ENCODE measurements at places on chromosomes 12 and 14.

- no peak for DNase-seq
These were observed 156.6 kb downstream of the CALM1 start for GRCh38 chr14:90553298-90553920.

- no peak for DNase-seq
These were observed 167.9 kb downstream of the FSCB start for GRCh38 chr14:44339231-44339630.

GRCh38 chr12:53289891-53290290 lies 5.5 kb upstream of the PFDN5 start:
- DNase-seq: no peak

DNA sequence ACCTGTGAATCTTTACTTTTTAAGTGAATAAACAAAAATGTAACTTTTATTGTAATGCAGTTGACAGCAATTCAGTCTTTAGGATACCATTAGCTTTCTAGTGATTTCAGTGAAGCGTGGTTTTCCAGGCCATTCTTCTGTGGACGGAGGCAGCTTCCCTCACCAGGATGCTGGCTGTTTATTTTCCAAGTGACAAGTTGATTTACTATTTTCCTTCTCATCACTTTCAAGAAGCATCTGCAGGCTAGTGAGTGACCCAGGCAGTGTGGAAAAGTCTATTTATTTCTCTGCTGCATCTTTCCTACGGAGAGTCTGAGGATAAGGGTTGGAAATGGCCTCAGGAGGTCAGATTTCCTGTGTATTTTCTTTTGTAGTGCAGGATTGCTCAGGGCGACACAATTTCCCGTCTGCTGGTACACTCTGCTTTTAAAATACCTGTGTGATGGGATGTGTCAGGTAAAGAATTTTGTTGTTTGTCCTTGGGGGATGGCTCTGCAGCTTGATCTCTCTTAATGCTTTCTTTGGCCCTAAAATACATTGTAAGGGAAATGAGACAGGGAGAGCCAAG lies 467.8 kb downstream of the NRXN3 start:
- DNase-seq: no peak

DNA sequence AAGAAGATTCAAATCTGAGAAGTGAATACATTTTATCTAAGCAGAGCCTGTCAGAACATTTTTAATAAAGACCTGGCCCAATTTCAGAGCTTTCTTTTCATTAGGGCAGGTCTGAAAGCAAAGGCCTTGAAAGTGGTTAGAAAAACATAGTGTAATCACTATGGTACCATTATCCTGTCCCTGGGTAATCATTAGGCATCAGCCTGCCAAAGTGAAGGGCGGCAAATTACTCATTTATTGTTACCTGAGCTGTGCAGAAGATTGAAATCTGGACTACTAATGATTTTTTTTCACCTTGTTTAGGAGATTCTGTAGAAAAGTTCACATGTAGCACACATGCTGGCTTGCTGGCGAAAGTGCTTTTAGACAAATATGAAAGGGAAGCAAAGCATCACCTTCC lies 92.6 kb upstream of the PRKD1 start:
- no peak for DNase-seq

DNA sequence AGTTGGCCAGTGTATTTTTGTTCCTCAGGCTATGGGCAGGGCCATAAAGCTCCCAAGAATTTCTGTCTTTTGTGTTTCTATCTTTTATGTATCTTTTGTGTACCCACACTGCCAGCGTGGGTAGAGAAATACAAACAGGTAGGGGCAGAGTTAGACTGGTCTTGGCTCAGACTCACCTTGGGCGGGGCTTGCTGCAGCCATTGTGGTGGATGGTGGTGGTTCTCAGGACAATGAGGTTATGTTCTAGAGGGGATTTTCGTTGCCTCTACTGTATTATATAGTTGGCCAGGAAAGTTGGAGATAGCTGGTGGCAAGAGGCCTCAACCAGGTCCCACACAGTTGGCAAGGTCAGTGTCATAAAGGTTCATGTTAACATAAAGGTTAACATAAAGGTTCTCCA lies 977.5 kb upstream of the LRFN5 start:
- no peak for DNase-seq

DNA sequence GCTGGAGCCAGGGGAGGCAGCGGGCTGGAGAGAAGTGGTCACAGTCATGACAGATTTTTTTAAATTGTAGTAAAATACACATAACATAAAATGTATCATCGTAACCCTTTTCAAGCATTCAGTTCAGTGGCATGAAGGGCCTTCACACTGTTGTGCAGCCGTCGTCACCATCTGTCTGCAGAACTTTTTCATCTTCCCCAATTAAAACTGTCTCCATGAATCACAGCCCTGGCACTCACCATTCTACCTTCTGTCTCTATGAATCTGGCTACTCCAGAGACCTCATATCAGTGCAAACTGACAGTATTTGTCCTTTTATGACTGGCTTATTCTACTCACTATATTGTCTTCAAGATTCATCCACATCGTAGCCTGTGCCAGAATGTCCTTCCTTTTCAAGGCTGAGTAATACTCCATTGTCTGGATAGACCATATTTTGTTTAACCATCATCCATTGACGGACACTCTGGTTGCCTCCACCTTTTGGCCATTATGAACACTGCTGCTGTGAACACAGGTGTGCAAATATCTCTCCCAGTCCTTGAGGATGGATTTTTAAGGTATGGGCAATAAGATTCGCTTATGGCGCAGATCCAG lies 91.5 kb upstream of the NCOR2 start:
- no peak for DNase-seq

DNA sequence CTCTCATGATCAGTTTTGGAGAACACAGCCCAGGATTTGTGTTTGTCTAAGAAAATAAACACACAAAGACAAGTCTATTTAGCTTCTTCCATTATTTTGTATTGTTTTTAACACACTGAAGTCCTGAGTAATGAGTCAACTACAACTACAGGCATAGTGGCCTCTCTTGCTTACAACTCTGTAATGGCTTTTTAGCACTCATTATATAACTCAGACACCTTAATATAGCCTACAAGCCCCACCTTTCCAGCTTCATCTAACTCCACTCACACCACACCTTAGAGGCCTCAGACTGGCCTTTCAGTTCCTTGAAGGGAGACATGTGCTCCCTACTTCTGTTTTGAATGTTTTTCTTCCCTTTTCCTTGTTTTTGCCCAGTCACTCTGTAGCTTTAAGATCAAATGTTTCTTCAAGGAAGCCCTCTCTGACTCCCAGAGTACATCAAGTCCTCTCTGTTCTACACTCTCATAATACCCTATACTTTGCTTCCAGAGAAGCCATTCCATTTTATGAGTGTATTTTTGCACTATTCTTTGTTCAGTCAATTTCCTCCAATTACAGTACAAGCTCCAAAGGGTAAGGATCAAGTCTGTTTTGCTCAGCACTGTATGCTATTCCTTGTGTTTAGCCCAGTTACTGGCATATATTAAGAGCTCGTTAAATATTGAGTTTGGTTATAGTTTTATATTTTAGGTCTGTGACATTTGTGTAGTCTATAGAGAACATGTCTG lies 233.6 kb upstream of the ARHGAP5 start:
- no peak for DNase-seq

DNA sequence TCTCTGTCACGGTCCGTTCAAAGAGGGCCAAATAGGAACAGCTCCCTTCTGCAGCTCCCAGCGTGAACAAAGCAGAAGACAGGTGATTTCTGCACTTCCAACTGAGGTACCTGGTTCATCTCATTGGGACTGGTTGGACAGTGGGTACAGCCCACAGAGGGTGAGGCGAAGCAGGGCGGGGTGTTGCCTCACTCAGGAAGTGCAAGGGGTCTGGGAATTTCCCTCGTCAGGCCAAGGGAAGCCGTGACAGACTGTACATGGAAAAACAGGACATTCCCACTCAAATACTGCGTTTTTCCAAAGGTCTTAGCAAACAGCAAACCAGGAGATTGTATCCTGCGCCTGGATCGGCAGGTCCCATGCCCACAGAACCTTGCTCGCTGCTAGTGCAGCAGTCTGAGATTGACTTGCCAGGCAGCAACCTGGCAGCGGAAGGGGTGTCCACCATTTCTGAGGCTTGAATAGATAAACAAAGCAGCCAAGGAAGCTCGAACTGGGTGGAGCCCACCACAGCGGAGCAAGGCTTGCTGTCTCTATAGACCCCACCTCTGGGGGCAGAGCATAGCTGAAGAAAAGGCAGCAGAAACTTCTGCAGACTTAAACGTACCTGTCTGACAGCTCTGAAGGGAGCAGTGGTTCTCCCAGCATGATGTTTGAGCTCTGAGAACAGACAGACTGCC lies 22.7 kb downstream of the SLC38A1 start:
- DNase-seq: no peak

DNA sequence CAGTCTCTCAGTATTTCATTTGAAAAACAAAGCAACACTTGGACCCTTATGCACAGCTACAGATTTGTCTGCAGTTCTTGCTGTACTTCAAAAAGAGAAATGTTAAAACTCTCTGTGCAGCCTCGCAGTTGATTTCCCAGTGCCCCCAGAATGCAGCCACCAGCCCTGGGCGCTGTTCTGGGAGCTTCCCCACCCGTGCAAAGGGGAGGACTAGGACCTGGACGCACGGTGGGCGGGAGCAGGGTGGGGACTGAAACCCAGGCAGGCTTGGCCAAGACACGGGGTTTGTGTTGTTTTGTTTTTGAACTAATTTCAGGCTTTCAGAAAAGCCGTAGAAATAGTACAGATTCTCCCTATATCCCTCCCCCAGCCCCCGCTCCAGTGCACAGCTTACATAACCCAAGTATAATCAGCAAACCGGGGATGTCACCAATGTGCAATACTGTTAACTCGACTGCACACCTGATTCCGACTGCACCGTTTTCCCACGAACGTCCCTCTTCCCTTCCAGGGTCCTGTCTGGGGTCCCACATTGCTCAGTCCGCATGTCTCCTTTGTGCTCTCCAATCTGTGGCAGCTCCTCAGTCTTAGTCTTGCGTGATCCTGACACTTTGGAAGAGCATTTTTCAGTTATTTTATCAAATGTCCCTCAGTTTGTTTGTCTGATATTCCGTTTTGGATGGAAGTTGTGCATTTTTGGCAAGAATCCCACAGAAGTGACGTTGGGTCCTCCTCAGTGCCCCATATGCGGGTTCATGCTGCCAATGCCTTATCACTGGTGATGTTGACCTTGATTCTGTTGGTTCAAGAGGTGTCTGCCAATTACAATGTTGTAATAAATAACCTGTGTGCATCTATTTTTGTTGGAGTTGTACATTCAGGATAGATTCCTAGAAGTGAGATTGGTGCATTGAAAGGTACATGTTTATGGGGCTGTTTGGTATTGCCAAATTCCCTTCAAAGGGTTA lies 95.9 kb downstream of the SETD3 start:
- DNase-seq: no peak

DNA sequence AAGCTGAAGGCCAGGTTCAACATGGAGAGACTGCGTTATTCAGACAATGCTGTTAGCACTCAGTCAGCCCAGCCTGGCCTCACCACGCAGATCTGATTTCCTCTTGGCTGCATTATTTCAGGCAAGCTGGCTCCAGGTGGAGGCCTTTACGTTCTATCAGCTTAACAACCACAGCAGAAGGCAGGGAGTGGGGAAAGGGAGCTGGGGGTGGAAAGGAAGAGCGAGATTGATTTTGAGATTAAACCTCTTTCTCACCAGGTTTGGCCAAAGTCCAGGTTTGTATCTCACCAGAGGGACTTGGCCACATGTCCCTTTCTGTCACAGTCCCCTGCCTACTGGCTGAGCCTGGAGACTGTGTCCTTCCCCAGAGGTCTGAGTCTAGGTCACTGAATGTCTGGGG lies 543.7 kb upstream of the TMEM132C start:
- DNase-seq: no peak

DNA sequence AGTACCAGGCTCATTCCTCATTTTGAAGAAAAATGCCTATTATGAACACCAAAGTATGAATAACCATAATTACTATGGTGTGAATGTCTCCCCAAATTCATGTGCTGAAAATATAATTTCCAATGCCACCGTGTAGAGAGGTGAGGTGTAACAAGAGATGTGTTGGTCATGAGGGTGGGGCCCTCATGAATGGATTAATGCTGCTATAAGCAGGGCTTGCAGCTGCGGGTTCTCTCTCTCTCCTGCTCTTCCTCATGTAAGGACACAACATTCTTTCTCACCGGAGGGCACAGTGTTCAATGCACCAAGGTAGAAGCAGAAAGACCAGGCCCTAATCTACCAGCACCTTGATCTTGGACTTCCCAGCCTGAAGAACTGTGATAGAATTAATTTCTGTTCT lies 70.0 kb downstream of the TMTC1 start:
- no peak for DNase-seq

GRCh38 chr12:53499266-53500141 lies at the start of gene MAP3K12:
Gene MAP3K12 (minus strand): TSS chr12:53499458. CDS start chr12:53487391, 12,067 bp downstream.
- peak; percentile 34 for DNase-seq

DNA sequence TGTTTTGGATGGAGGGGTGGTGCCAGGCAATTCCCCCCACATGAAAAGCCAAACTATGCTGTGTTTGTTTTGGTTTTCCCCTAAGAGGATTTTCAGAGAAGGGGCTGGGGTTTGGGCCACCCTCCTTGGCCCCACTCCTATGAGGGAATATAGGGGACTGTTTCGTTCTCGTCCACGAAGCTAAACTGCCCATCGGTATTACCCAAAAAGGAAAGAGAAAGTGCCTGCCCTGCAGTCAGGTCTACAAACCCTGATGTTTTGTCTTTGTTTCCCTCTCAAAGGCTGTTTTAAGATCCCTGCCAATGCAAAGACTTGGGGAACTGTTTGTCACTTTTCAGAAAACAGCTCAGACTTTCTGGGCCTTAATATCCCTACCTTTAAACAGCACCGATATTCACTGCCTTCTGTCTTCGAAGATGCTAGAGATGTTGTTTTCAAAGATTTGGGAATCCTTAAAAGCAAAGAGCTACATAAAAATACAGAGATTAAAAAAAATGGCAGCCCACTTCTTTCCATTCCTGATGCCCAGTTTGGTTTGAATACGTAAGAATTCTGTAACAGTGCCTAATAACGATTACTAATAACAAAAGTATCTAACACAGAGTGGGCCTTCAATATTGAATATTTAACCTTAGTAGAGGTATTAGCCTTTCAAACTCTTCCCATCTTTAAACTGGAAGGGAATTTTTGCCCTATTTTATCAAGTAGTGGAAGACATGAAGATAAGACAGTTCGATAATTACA lies 518.4 kb downstream of the MED13L start:
- DNase-seq: no peak

GRCh38 chr14:88493392-88494185 lies 61.2 kb downstream of the PTPN21 start:
- DNase-seq: no peak

DNA sequence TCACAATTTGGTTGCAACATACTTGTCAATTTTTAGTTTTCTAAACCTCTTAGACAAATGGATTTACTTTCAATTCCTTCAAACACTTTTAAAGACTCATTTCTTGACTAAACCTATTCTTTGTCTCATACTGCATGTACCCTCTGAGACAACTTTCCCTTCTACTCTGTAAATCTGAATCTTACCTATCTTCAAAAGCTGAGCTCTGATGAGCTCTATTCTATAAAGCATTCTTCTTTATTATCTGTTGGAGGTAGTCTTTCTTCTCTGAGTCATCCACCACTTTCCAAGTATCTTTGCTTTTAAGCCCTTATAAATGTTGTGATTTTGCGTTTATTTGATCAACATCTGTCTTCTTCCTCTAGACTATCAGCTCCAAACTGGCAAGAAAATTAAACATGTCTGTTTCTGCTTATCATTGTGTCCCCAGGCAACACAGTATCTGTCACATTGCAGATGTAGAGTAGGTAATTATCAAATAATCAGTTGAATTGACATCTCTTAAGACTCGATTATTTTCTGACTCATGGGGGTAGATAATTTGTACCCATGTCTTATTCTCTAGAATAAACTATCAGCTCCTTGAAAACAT lies 265.6 kb upstream of the FAR2 start:
- DNase-seq: no peak

- no peak for DNase-seq
These were observed 551.2 kb upstream of the SEL1L start for GRCh38 chr14:82084813-82085212.

- no peak for DNase-seq
These were observed 43.3 kb upstream of the NT5DC3 start for GRCh38 chr12:103884316-103884715.

Measured in activated T-helper 1 cell treated with anti-CD3 and anti-CD28 coated beads, Interleukin-2, amount 50 U/mL, for 16 hours (primary cell).